ENCODE measurements at places on chromosomes 1 and 21.

GRCh38 chr1:205739348-205740160 is 10.4 kb downstream of the NUCKS1 start:
- DNase-seq, result no peak

DNA sequence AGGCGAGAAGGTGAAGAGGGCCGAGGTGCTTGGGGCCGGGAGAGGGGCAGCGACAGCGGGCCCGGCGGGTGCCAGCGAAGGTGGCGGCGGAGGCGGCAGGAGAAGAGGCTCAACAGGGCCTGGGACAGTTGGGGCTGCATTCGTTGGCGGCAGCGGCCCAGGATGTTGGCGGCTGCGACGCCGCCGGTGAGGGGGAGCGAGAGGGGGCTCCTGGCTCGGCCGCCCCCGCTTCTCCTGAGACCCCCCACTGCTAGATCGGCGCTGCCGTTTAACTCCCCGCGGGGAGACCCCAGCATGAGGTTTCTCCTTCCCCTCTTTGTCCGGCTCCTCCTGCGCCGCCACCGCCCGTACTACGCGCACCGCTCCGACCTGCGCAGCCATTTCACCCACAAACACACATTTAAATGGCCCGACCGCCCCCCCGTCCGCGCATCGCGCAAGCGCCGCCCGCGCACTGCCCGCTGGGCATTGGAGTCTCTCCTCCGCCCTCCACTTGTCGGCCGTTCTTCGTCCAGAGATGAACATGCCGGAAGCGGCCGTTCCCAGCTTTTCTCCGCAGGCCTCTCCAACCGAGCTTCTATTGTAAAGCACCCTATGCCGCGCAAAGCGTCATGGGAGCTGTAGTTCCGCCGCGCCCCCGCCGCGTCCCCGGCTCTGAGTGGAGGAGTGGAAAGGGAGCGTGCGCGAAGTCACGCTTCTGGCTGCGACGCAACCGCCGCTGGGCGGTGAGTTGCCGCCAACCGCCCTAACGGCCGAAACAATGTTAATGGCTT is at the start of gene RSBN1:
TSS of gene RSBN1 (minus strand) at position 589 of the 773 bp plus-strand sequence. CDS start at position 525, 64 bp downstream.
- DNase-seq, result peak; percentile 75

GRCh38 chr1:41939194-41939593 is 20.5 kb upstream of the HIVEP3 start:
- DNase-seq, result no peak

GRCh38 chr1:232553809-232554208 is 76.1 kb downstream of the SIPA1L2 start:
- no peak for DNase-seq

DNA sequence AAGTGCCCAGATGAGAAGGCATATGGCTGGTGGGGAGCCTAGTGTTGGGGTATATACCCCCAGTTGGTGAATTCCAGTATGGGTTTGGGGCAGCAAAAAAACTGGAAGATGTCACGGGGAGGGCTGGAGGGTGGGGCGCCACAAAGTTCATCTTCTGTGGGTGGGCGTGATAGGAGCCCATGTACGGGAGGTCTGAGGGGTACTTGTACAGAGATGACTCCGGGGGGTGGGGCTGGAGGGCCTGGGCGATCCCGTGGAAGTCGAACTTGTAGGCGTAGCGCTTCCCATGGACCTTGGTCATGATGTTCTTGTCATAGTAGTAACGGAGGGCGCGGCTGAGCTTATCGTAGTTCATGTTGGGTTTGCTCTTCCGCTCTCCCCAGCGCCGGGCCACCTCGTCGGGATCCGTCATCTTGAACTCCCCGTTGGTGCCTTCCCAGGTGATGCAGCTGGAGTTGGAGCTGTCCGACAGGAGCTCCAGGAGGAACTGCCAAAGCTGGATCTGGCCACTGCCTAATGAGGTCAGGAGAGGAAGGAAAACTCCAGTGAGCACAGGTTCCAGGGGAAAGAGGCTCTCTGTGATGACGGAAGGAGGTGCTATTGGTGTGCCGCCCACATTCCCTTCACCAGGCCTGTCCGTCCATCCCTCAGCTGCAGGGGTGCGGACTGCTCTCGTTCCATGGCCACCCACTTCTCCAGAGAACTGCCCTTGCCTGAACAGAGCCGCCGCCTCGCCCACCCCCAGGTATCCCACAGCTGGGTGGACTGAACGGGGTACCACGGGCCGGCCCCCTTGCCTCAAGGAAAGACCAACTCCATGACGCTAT is 114.7 kb downstream of the ERG start:
- no peak for DNase-seq

DNA sequence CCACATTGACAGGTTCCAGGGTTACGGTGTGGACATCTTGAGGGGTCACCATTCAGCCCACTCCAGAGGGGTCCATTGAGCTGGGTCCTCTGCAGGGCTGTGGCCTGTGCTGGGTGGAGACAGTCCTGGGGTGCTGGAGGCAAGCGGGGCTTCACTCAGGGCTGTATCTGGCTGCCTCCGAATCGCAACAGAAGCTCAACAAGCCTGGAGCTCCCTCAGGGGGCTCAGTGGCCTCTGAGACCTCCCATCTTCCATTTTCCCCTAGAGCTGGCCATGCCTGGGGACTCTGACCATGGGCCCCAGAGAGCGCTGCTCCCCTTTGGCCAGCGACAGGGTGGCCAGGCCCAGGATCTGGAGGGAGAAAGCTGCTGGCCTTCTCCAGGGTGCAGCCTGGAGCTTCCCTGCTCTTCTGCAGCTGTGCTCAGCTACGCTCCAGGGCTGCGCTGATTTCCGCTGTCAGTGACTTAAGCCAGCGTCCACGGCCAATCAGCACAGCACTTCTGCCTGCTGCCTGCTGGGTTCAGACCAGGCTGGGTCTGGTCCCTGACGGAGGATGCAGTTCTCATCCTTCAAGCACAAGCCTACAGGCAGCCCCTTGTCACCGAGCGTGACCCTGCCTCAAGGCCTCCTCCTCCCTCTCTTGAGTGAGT is 45.0 kb upstream of the ADARB1 start:
- DNase-seq, result no peak

DNA sequence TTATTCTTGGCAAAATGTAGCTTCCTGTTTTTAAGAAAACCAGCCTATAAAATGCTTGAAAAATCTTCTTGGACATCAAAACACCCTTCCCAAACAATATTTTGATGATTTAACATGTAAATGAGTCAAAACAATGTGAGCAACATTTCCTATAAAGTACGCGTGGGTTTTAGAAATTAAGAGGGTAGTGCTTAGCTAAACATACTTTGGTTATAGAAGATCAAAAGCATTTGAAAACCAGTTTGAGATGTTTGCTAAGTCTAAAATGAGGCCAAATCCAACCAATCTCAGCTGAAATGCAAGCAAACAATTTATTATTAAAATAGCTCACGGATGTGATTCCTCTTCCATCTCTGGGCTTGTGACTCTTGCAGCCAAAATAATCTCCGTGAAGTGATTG is 350.4 kb downstream of the TGFB2 start:
- DNase-seq, result no peak

- DNase-seq, result no peak
Measured at GRCh38 chr1:202343652-202344349, 2.1 kb upstream of the UBE2T start.

DNA sequence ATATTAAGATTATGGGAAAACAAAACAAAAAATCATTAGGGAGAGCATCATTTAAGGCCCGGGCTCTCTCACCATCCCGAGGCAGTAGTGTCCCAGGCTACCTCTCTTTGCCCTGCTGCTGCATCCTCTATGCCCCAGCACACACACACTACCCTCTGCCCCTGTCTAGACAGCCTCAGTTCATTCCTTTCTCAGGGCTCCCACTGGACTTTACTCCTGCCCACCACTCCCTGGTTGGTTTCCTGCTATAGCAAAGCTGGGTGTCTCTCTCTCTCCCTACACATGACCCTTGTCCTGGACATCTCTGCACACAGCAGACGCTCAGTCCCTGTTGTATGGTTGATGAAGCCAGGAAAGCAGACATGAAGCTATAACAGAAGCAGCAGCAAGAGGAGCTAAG is 30.7 kb downstream of the GNG12 start:
- no peak for DNase-seq

GRCh38 chr1:186978596-186979556 is 150.1 kb downstream of the PLA2G4A start:
- no peak for DNase-seq

GRCh38 chr1:156260896-156261295 is 13.0 kb upstream of the PAQR6 start:
- no peak for DNase-seq

DNA sequence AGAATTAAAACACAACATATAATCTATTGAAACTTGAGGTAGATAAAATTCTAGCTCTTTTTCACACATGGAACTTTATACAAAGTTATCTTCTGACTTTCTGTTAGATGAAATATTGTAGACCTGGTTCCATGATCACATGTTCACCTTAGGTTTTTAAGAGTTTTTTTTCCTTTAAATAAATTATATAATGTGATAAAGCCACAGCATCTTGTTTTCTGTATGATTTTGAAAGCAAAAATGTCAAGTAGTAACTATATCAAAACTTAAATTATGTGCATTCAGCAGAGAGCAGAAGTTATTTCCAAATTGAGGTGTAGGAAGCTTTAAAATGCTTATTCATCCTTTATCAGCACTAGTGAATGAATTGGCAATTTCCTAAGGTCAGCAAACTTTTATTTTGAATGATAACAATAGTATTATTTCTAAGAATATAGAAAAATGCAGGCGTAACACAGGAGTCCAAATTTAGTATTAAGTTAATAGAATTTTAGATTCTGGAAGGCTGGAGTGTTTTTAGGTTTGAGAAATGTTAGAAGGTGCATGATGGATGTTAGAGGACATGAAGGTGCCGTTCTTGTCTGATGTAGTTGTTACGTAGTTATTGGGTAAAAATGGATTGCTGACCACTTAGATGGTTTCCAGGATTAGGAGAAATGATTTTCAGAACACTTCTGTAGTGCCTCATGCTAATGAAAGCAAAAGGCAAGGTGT is 17.5 kb downstream of the BACH1 start:
- no peak for DNase-seq

DNA sequence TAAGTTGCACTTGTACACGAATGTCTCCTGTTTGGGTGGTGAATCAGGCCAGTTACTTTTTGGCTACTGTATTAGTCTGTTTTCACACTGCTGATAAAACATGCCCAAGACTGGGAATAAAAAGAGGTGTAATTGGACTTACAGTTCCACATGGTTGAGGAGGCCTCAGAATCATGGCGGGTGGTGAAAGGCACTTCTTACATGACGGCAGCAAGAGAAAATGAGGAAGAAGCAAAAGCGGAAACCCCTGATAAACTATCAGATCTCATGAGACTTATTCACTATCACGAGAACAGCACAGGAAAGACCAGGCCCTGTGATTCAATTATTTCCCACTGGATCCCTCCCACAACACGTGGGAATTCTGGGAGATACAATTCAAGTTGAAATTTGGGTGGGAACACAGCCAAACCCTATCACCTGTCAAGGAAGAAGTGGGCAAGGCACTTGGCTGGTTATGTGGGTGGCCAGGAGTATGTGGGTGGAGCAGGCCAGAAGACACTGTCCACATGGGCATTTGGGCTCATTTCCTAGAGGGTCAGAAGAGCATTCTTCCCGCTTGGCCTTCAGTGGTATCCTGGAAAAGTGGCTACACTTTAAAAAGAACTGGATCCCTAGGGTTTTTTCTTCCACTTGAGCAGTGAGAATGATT is 228.8 kb downstream of the HHAT start:
- no peak for DNase-seq

GRCh38 chr1:6299557-6300165 is 38.8 kb upstream of the GPR153 start:
- no peak for DNase-seq

- no peak for DNase-seq
Measured at GRCh38 chr21:32728848-32729247, 1.0 kb upstream of the SYNJ1 start.

- no peak for DNase-seq
Measured at GRCh38 chr1:88079036-88079435, 605.0 kb upstream of the PKN2 start.

GRCh38 chr1:107142140-107142542 is 1.3 kb downstream of the NTNG1 start:
- no peak for DNase-seq

Data from GM12892 (cell line).